G401 (cell line): ENCODE measurements at places on chromosomes 5 and 9.

- DNase-seq: no peak
Measured at GRCh38 chr5:14728459-14728938, 64.0 kb downstream of the OTULIN start.

DNA sequence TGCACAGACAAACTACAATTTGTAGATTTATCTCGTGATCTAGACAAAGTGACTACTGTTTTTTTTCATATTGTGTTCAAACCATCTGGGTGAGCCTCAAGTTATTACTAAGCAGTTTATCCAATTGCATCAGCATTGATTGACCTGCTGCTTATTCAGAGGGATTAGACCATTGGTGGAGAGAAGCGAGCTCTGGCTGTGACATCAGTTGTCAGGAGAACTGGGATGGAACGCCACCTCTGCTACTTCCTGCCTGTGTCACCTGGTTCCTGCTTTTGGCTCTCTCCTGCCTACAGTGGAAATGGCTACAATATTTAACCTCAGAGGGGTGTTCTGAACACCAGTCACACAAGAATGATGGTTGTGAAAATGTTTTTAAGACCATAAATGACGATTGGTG is 12.1 kb downstream of the NR4A3 start:
- DNase-seq: no peak

GRCh38 chr9:8660383-8660782 is 860.8 kb upstream of the DMAC1 start:
- peak; percentile 55 for DNase-seq

- DNase-seq: no peak
Measured at GRCh38 chr5:13866792-13867191, 77.7 kb downstream of the DNAH5 start.

DNA sequence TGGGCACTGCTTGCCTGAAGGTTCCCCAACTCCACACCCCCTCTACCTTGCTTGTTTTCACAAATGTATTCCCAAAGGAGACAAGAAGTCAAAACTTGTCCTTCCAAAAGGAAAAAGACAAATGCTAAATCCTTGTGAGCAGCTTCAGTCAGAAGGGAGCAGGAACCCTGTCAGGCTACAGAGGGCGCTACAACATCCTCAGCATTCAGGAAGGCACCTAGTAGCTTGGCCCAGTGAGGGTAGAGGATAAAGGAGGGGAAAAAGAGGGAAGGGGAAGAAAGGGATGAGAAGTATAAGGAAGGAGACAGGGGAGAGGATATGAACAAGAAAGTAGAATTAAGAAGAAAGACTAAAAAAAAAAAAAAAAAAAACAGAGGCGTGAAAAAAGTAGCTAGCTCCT is 97.5 kb downstream of the MLLT3 start:
- no peak for DNase-seq
